HuH-7 (cell line): ENCODE measurements at places on chromosomes 3 and 15.
A peak's percentile ranks its signal among the peaks of the same experiment; 100 is the strongest.

DNA sequence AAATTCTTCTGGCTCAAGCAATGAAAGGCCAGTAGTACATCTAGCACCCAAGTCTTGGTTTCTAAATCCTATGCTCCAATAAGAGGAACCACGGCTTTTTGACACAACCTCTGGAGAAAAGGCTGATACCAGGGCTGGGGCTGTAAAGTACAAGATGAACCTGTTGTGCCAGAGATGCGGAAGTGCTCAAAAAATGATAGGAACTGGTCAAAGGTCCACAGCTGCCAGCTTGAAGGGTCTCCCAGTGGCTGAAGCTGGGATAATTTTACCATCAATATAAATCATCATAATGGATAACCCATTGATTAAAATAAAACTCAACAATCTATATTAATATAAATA is 558 bp upstream of the NCEH1 start:
- DNase-seq, result no peak

DNA sequence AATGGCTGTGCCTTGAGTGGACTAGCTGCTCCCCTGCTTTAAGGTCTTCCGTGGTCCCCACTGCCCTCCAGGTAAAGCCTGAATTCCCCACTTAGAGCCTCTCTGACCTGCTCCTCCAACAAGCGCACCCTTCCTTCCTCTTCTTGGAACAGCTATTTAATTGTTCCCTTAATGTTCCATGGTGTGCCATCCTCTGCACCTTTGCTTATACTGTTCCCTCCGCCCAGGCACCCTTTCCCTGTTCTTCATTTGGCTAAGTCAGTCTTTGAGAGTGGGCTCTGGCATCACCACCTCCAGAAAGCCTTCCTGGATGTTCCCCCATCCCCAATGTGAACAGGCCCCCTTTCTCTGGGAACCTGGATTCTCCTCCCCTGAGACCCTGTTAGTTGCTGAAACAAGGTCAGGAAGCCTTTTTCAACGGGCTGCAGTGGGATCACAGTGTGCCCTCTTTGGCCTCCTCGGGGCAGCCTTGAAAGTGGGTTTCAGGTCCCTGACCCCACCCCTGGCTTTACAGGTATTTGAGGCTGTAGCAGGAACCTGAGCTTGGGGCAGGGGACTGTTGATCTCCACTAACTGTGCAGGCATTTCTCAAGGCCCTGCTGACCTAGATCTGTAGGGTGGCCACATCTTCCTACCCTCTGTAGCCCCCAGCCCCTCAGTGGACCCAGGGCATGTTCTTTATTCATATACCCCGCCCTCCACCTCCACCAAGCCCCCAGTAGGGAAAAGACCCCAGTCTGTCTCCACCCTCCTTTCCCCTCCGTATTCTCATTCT is 5.0 kb downstream of the ISLR start:
- no peak for DNase-seq

DNA sequence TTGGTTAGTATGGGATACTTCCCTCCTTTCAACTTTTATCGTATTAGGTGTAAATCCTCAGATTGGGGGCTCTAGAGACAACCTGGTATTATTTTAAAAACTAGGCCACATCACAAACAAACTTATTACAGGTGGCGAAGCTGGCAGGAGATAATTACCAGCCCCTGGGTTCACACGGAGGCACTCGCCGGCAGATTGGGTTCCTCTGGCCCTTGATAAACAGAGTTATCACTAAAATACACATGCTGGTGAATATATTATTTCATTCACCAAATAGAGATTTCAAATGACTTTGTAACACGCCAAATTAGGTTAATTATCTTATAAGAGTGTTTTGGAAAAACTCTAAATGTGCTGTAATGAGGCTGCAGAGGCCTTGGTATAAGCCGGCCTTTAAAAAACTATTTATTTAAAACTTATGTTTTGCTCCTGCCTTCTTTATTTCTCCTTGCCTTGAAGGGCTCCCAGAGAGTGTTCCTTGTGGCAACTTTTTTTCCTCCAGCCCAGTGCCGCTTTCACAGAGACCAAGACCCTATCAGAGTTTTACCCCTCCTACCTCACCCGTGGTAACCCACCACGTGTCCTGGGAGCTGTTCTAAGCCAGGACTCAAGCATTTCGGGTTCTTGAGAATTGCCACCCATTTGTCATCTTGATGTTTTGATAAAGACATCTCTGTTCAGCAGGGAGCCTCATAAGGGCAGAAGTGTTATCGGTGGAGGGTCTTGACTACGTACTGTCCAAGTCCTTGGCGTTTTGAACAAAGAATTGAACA is 468.6 kb upstream of the CFAP20DC start:
- no peak for DNase-seq

- DNase-seq, result no peak
These were observed 67.4 kb upstream of the TAMM41 start for GRCh38 chr3:11914041-11914440.

- DNase-seq, result peak; percentile 59
These were observed 1.9 kb upstream of the NLGN1 start for GRCh38 chr3:173395412-173396181.

GRCh38 chr3:59563966-59564365 is 514.1 kb upstream of the CFAP20DC start:
- no peak for DNase-seq

GRCh38 chr3:105365391-105366325 is 1.1 kb upstream of the ALCAM start:
- DNase-seq, result peak; percentile 22

DNA sequence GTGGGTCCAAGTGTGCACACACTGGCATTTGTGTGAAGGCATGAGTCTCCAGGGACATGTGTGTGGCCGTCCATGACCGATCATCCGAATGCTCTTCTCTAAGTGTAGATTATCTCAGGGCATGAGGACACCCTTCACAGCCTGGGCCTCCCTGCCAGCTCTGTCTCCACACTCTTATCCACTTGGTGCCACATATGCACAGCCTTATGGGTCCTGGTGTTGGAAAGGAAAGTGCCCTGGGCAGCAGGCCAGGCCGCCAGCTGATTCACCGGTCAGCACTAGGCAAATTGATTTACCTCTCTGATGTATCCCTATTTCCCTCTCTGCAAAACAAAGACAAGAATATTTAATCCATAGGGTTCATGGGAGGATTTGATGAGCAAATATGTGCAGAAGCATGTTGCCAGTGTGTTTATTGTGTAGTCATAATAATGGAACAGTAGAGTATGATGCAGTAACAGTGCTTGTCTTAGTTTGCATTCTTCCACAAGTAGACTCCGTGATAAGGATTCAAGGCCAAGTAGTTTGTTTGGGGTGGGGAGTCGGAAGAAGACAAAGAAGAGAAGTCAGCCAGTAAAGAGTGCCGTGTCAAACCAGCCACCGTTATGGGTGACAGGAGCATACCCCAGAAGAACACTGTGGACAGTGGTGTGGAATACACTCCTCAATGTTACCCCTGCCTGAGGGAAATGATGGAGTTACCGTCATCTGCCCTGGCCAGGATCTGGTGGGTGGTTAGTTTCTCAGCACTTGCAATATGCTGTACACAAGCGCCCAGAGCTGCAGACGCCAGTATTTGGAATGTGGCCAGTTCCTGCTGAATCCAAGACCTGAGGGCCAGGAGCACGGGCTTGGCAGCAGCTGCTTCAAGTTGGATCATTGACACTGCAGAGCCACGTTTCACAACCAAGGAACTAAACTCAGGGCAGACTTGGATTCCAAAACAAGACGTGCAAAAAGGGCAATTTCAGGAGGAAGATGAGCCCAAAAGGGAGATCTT is 85.1 kb downstream of the MTHFS start:
- DNase-seq, result no peak

GRCh38 chr3:105368566-105369499 is 2.1 kb downstream of the ALCAM start:
- peak; percentile 38 for DNase-seq

DNA sequence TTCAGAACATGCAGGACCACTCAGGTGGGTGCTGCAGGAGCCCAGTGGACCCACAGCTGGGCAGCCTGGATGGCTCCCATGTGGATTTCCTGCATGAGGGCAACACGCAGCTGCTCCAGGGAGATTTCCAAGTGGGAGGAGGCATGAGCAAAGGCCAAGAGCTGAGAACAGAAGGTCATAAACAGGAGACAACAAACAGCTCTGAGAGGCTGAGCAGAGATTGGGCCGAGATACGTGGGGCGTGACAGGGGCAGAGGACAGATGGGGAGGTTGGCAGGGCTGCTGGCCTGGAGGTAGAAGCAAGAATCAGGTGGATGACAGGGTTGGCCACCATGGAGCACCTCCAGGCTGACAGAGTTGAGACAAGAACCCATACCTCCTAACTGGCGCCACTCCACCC is 2.9 kb downstream of the PHGR1 start:
- DNase-seq, result peak; percentile 62

- no peak for DNase-seq
These were observed 27.0 kb downstream of the EPHB1 start for GRCh38 chr3:134822090-134822489.

DNA sequence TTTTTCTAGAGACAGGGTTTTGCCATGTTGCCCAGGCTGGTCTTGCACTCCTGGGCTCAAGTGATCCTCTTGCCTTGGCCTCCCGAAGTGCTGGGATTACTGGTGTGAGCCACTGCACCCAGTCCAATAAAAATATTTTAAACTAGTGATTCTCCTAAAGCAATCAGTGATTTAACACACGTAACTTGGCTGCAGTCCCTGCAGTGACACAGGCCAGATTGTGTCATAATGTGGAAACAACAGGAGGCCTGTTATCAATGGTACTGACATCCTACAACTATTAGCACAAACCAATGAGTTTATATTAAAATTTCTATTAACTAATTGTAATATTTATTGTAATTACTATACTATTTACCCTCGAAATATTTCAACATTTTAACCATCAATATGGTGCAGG is 1.6 kb upstream of the SEC61A1 start:
- DNase-seq, result no peak

DNA sequence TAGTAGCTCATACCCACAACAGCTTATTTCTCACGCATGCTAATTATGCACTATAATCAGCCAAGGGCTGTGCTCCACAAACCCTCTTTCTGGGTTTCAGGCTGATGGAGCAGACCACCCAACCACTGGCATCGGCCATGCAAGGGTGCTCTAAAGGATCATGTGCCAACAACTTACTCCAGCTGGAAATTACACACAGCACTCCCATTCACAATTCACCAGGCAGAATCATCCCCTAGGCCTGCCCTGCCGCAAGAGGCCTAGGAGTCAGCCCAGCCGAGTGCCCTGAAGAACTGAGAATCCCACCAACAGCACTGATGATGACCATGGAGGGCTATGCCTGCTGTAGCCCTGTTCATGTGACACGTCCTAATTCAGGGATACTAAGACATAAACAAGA is 216.2 kb upstream of the CHRNA7 start:
- DNase-seq, result no peak

GRCh38 chr3:6228958-6229683 is 631.8 kb upstream of the GRM7 start:
- DNase-seq, result no peak

DNA sequence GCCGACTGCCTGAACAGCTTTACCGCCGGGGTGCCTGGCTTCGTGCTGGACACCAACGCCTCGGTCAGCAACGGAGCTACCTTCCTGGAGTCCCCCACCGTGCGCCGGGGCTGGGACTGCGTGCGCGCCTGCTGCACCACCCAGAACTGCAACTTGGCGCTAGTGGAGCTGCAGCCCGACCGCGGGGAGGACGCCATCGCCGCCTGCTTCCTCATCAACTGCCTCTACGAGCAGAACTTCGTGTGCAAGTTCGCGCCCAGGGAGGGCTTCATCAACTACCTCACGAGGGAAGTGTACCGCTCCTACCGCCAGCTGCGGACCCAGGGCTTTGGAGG is 815 bp downstream of the SPINT1 start:
- DNase-seq, result no peak

- DNase-seq, result no peak
These were observed 3.9 kb upstream of the CXCR6 start for GRCh38 chr3:45939341-45939771.

- no peak for DNase-seq
These were observed 2.4 kb upstream of the LARP6 start for GRCh38 chr15:70856177-70856883.

DNA sequence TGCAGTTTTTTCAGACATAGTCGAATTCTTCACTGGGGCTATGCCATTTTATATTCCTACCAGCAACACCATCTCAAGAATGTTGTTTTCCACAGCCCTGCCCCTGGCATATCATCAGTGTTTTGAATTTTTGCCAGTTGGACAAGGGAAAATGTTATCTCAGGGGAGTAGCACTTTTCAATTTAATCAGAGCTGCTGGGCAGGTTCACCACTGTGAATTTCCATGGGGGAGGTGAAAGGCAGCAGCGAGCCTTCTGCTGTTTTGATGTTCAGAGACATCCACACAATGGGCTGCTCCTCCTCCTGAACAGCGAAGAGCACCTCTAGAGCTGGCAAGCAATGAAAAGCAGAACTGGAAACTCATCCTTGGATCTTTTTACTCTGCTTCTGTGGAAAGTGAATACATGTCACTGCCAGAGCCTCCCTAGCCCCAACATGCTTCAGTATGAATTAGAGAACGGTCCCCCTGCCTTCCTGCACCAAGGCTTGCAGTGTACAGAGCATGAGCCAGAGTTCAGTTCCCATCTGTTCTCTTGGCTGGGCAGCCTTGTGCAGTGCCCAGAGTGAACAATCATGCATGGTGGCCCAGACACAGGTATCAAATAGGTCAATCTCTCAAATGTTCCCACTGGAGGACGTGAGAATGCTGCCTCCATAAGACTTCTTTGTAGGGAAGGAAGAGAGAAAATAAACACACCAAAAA is 56.1 kb upstream of the RAD18 start:
- DNase-seq, result no peak

DNA sequence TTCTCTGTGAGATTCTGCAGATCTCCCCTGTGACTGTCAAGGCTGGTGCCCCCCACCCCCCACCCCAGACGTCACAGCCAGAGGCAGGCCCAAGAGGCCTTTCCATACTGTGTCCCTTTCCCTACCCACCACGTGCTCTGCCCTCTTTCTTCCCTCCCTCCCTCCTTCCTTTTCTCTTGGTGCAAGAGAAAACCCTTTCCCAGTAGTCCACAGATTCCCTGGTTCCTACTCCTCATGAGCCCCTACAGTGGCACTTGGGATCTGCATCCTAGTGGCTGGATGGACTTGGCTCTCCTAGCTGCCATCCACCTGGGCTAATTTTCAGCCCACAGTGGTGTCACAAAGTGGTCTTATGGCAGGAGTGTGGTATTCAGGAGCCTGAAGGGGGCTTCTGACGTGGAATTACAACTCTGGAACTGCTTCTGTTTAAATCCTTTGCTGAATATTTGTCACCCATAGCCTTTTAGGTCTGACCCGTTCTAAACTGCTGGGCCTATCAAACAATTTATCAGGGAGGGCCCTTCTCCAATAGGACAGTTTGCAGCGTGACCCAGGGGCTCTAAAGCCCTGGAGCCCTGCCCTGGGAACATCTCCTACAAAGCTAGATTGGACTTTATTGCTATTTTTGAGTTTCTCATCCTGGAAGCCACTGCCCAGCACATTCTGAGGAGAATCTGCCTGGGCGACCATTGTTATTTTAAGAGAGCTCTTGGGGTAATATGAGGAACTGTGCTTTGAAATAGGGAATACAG is 35.3 kb downstream of the KLF13 start:
- DNase-seq, result no peak

DNA sequence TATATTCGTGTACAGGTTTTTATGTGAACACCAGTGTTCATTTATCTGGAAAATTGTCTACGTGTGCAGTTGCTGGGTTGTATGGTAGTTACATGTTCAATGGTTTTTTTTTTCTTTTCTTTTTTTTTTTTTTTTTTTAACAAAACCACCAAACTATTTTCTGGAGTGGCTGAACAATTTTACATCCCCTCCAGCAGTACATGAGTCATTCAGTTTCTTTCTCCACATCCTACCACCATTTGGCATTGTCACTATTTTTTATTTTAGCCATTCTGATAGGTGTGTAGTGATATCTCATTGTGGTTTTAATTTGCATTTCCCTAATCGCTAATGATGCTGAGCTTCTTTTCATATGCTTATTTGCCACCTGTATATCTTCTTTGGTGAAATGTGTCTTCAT is 256.3 kb upstream of the EOMES start:
- no peak for DNase-seq

- DNase-seq, result no peak
These were observed 2.1 kb downstream of the CCNL1 start for GRCh38 chr3:157157836-157158235.
